ENCODE measurements at places on chromosomes 5 and 9.
A peak's percentile ranks its signal among the peaks of the same experiment; 100 is the strongest.

DNA sequence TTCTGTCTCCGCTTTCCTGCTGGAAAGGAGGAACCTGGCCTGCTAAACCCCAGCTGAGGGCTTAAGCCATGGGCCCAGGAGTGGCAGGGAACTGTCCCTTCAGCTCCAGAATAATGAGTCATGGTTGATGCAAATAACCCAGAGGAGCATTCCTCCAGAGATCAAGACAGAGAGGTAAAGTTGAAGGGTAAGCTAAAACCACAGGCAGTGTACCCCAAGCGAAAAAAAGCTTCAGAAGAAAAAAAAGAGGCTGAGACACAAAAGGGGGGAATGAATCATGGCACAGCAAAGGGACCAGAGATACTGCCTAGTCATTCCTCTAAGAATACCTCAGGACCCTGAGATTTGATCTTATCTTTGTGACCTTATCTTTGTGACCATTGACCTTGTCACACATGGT is 199.5 kb upstream of the TAS2R1 start:
- peak; percentile 17 for DNase-seq

DNA sequence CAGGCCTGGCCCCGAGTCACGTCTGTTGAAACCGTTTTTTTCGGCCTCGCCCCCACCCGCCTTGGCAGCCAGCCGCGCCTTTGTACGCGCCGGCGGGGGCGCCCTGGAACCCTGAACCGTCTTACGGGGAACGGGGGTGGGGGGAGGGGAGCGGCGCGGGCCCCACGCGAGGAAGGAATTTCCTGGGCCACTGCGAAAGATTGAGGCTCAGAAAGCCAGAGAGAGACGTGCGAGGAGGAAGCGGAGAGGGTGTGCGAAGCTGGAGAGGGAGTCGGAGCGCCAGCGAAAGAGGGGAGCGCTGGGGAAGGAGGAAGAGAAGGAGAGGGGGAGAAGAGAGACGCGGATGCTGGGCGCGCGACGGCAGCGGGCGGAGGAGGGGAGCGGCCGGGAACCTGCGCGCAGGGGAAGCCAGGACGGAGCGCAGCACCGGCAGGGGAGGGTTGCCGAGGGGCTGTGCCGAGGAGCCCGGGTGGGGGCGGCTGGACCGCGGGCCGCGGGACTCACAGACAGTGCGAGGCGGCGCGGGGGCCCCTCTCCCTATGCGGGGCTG is 4.6 kb upstream of the PRDM12 start:
- DNase-seq = peak; percentile 87

GRCh38 chr5:56202483-56202882 is 30.6 kb downstream of the ANKRD55 start:
- DNase-seq = no peak

- no peak for DNase-seq
Observed at GRCh38 chr5:74538206-74538661, 102.3 kb downstream of the ENC1 start.

DNA sequence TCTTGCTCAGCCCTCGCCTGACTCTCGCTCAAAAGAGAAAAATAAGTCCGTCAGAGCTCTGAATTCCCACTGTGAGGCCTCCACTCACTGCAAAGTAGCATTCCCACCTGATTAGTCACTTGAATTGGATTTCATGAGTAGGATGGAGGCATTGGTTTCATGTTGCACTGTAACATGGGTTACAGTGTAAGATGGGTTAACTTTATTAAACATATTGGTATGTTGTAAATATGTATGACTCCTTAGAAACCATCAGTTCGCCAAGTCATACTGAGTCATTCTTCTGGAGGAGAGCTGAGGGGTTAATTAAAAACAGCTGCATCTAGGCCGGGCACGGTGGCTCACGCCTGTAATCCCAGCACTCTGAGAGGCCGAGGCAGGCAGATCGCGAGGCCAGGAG is 93.8 kb upstream of the BNC2 start:
- DNase-seq = no peak

DNA sequence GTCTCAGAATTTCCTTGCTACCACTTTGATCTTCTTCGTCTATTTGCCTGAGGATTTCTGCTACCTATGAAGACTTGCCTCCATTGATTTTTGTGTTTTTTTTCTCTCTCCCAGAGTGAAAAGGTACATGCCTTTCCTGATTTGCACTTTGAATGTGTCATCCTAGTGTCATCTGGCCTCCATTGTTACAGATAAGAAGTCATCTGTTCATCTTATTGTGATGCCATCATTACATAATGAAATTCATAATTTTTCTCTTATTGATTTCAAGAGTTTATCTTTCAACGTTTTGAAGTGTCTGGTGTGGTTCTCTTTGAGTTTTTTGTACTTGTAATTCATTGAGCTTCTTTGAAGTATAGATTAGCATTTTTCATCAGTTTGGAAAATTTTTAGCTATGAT is 144.8 kb downstream of the SH3GL2 start:
- DNase-seq = no peak

DNA sequence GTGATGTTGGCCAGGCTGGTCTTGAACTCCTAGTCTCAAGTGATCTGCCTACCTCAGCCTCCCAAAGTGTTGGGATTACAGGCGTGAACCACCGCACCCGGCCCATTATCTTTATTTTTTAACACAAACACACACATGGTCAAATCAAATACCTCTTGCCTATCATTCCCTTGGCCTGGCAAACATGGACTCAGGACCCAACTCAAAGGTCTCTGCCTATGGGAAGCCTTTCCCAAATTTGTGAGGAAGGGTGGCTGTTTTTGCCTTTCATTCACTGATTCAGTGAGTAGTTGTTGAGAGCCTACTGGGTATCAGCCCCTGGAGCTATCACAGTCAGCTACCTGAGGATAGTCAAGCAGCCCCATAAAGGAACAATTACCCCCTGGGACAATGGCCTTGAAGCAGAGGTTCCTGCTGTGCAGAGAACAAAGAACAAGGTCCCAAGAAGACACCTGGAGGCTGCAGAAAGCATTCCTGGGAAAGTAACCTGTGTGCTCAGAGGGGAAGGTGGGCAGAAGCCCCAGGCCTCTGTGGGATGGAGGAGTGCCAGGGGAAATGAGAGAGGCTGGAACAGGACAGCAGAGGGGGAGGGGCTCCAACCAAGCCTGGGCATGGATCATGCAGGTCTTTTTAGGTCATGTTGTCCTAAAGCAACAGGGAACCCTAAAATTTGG is 126.4 kb downstream of the CRB2 start:
- DNase-seq = peak; percentile 64

All from GM23338 (cell line).